CD4-positive, alpha-beta T cell treated with Interleukin-6 for 4 hours (primary cell): ENCODE measurements at places on chromosomes 5 and 9.

GRCh38 chr9:129414377-129414992, 206.4 kb downstream of the C9orf50 start:
- peak; percentile 84 for DNase-seq

DNA sequence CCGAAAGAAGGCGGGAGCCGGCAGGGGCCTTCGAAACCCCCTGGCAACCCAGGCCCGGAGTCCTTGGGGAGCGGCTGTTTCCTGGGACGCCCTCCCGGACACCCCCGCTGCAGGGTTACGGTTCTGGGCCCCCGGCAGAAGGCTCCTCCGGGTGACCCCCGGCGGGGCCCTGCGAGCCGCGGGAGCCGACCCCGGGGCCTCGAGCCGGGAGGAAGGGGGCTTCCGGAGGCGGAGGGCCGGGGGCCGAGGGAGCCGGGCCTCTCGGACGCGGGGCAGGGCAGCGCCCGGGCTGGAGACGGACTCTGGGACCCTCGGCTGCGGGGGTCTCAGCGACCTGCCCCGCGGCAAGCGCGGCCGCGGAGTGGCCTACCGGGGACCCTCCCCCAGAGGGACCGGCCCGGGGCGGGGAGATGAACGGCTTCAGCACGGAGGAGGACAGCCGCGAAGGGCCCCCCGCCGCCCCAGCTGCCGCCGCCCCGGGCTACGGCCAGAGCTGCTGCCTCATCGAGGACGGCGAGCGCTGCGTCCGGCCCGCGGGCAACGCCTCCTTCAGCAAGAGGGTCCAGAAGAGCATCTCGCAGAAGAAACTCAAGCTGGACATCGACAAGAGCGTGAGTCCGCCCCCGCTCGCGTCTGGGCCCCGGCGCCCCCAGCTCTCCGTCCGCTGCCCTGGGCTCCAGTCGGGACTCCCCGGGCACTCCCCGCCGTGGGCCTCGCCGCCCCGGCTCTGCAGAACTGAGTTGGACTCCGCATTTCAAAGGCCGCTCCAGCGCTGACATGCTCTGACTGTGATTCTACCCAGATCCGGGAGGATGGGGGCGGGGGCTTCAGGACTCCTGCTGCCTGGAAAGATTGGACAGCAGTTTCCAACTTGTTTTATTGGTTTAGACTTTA, 645 bp downstream of the SAP30L start:
- DNase-seq, result peak; percentile 54

DNA sequence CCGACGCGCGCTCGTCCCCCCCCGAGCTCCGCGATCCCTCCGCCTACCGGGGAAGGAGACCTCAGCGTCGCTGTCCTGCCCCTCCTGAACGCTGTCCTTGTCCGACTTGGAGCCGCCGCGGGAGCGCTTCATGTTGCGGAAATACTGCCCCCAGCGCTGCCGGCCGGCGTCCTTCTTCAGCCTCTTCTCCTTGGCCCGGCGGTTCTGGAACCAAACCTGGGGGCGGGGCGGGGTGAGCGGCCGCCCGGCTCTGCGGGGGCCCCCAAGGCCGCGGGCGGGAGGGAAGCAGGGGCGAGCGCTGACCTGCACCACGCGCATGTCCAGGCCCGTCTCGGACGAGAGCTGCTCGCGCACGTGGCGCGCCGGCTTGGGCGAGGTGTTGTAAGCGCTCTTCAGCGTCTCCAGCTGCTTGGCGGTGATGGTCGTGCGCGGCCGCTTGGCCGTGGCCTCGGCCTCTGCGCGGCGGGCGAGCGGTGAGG, 6.3 kb downstream of the LHX3 start:
- no peak for DNase-seq

DNA sequence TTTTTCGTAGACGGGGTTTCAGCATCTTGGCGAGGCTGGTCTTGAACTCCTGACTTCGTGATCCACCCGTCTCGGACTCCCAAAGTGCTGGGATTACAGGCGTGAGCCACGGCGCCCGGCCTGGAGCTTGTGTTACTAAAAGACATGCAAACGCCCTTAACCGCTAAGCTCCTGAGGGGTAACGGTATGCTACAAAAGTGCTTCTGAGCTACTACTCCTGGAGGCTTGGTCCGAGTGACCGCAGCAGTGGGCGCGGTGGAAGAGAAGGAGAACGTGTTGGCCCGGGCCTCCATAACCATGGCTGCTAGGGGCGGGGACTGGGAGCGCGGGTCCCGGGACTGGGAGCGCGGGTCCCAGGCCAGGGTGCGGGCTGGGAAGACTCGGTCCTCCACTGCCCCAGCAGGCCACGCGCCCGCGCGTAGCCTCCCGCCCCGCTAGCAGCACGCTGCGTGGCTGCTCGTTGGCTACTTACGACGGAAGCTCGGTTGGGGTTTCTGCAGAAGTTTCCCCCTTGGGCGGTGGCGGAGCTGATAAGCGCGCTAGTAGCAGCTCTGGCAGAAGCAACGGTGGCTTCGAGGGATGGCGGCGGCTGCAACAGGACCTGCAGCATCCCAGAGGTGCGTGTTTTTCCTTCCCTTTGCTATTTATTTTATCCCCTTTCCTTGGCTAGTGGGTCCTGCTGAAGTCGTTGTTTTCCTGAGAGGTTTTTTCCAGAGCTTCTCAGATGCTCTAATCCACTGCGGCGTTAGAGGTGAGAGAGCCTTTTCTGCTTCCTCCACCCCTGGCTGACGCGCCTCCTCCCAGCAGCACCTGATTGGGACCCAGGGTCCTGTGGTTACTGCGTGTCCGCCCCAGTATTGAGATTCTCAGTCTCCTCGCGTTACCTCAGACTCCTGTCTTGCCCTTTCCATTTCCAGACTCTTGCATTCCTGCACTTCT, 69.2 kb upstream of the CCDC180 start:
- DNase-seq, result peak; percentile 77

DNA sequence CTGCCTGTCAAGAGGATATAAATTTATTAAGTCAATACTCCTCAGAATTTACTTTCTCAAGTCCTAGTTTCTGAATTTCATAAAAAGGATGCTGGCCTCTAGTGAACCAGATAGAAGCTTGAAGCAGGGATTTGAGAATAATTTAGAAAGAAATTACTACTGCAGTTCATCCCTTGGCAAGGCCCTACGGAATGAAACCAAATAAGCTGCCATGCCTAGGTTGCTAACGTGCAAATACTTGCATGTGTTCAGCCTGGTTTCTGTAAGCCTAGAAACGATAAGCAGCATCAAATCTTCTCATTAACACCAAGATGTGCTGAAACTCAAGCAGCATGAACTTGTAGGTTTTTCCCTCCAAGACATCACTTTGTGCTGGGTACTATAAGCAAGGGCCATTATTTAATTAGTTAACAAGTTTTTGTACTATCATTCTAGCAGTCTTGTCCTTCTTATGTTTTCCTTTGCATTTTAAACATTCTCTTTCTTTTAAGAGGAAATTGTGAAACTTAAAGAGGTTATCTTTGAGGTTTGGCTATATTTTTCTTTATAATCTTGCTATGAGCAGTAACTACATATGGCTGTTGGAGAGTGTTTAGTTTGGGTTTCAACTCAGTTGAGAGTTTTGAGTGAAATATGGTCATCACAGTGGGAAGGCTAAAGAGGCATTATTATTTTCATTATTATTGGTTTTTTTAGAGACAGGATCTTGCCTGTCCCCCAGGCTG, 71.8 kb downstream of the ADAMTSL1 start:
- DNase-seq, result no peak

- no peak for DNase-seq
These were observed 33.1 kb downstream of the GTF3C4 start for GRCh38 chr9:132703336-132703735.

- no peak for DNase-seq
These were observed 16.6 kb downstream of the OCLN start for GRCh38 chr5:69509212-69509611.

DNA sequence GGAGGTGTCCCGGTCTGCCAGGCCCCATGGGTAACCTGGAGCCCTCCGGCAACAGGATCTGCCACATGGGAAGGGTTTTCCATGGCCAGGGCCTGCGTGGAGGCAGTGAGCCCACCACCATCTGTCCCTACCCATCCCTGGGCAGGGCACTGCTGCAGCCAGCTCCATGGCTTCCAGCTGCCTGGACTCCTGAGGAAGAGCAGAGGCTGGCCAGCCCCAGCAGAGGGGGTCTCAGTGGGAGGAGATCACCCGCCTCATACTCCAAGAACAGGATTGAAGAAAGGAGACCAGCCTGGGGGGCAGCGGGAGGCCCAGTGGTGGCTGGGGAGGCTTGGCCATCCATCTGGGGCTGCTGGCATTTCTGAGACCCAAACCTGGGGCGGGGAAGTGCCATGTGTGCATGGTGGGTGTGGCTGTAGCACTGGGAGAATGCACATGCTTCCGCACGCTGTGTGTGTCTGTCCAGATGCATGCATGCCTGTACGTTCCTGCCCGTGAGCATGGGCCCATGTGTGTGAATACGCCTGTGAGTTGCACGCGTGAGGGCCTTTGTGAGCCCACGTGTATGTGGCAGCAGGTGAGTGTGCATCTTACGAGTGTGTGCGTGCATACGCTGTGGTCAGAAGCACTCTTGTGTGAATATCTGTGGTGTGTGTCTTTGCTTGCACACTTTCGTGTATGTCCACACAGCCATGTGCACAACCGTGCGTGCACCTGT, 78.5 kb downstream of the LMX1B start:
- no peak for DNase-seq

GRCh38 chr5:12019306-12019705, 115.1 kb upstream of the CTNND2 start:
- no peak for DNase-seq

DNA sequence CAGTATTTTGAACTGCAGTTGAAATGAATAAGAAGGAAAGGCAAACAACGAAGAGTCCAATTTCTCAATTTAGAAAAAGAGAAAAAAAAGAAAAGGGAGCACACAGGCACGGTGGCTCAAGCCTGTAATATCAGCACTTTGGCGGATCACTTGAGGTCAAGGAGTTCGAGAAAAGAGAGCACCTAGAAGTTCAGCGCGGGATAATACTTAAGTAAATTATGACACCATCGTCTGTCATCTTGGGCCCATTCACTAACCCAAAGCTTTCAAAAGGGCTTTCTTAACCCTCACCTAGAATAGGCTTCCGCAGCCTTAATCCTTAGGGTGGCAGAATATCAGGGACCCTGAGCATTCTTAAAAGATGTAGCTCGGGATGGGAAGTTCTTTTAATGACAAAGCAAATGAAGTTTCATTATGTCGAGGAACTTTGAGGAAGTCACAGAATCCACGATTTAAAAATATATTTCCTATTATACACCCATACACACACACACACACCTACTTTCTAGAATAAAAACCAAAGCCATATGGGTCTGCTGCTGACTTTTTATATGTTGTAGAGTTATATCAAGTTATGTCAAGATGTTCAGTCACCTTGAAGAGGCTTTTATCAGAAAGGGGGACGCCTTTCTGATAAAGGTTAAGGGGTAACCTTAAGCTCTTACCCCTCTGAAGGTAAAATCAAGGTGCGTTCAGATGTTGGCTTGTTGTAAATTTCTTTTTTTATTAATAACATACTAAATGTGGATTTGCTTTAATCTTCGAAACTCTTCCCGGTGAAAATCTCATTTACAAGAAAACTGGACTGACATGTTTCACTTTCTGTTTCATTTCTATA, 602 bp upstream of the CD274 start:
- DNase-seq, result no peak

GRCh38 chr9:88258024-88258423, 119.7 kb upstream of the SPATA31C2 start:
- no peak for DNase-seq

- DNase-seq, result no peak
These were observed 201.4 kb upstream of the TLX3 start for GRCh38 chr5:171107669-171108068.
